ENCODE measurements at places on chromosomes 6 and 20.
A peak's percentile ranks its signal among the peaks of the same experiment; 100 is the strongest.

DNA sequence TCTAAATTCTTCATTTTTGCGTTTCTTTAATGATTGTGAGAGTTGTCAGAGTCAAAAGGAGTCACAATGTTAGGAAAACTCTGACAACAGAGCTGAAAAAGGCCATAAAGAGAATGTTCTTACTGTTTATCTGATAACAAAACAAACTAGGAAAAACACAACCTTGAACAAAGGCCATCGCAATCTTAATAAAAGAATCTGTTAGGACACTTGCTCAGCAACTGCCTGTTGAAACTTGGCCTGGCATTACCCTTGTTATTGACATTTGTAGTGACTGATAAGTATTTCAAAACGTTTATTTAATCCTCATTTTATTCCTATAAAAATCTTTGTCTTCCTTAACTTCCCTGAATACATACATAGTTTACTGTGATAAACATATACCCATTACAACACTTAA is 15.7 kb downstream of the GSTA1 start:
- DNase-seq = no peak

DNA sequence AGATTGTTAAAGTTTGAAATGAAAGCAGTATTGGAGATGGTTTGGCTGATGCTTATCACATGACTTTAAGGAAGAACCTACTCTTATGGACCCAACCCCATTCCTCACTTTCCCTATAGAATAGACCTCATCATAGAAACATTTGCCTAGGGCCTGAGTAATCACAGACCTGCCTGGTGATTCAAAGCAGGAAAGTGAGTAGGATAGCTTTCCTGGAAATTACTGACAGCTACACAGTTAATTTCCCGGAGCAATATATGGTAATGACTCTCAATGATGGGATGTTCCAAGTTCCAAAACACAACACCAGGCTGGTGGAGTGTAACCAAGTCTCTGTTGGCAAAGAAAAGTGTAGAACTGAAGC is 233.8 kb downstream of the SIM1 start:
- DNase-seq = peak; percentile 35

DNA sequence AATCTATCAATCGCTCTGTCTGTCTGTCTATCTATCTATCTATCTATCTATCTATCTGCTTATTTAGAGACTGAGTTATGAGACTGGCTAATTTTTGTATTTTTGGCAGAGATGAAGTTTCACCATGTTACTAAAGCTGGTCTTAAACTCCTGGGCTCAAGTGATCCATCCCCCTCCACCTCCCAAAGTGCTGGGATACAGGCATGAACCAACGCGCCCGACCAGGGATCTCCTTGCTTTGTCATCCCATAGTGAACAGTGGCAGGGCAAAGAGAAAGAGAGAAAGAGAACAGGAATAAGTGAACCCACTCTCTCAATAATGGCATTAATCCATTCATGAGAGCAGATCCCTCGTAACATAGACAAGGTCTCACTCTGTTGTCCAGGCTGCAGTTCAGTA is 66.4 kb upstream of the DSP start:
- DNase-seq = peak; percentile 59

DNA sequence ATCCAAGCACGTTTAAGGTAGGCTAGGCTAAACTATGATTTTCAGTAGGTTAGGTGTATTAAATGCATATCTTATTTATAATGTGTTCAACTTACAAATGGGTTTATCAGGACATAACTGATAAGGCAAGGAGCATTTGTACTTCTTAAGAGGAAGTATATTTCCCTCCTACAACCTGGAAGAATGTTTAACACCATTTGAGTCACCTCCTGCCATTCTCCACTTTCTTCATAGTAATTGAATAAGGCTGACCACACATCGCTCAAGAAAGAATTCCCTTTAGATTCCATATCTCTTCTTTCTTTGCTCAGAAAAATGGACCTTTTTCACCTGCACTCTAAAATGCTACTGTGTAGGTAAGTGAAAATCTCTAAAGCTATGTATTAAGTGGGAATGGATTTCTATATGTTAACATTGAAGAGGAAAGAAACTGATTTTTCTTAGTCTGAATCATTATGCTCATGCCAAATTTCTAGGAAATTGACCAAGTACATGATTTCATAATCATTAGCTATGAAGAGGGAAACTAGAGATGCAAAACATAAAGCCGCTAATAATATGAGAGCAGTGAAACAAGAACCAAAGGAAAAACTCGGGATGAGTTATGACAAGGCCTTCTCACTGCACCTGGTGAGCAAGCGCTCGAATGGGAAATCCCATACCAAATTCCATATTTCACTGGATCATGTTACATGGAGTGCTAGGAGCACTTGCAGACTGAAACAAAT is 210.4 kb downstream of the ALDH8A1 start:
- peak; percentile 68 for DNase-seq

- no peak for DNase-seq
These were observed 1.6 kb upstream of the OLIG3 start for GRCh38 chr6:137495703-137496336.

DNA sequence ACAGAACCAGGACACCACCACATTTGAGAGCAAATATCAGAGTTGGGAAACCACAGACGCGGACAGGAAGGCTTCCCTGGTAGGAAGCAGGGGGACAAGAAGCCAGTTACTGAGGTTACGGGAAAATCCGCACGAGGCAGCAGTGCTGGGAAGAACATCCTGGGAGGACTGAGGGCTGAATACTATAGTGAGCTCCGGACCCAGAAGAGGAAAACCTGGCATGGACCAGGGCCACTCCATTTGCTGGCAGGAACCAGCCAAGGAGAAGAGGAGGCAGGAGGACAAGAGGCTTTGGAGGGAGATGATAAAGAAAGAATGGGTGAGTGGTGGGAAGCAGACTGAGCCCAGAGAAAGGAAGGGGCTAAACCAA is 6.1 kb upstream of the DSN1 start:
- DNase-seq = no peak

DNA sequence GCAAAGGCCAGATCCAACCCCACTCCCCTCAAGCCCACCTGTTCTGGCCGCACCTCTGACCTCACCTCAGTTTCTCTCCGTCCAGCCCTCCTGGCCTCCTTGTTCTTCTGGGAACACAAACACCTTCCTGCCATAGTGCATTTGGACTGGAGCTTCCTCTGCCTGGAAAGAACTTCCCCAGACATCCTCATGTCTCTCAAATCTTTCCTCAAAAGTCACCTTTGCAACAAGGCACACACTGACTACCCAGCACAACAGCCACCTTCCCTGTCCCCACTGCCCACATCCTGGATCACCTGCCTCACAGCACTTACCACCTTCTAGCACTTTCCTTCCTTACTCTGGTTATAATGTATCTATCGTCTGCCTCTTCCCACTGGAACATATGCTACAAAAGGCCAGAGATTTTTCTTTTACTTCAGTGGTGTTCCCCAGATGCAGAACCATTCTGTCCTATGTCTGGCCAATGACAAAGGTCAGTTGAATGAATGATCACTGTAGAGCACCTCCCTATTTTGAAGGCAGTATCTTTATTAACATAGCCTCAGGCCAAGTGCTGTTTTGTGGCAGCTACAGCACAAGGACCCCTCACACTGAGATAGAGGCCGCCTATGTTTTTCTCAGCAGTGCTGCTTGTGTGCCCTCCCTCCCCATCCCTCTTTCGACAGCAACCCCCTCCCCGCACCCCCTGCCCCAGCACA is 4.1 kb downstream of the HLA-B start:
- no peak for DNase-seq

- peak; percentile 21 for DNase-seq
These were observed 351.2 kb downstream of the CDC5L start for GRCh38 chr6:44738601-44739146.

DNA sequence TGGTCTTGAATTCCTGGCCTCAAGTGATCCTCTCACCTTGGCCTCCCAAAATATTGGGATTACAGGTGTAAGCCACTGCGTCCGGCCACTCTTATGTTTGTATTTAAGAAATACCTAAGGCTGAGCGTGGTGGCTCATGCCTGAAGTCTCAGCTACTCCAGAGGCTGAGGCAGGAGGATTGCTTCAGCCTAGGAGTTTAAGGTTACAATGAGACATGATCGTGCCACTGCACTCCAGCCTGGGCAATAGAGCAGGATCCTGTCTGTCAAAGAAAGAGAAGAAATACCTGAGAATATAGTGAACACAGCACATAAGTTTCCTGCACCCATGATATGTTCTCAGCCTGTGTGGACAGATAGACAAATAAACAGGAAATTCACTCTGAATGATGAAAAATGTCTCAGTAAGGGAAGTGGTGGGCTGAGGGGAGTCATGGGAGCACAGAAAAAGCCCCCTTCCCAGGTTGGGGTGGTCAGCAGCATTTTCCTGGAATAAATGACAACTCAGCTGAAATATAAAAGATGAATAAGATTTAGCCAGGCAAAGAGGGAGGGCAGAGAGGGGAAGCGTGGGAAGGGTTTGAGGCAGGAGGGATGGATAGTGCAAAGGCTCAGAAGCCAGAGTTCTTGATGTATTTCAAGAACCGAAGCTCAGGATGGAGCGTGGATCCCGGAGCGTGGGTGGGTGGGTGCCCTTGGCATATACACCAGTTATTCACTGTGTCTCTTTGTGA is 13.8 kb upstream of the MMP9 start:
- no peak for DNase-seq

DNA sequence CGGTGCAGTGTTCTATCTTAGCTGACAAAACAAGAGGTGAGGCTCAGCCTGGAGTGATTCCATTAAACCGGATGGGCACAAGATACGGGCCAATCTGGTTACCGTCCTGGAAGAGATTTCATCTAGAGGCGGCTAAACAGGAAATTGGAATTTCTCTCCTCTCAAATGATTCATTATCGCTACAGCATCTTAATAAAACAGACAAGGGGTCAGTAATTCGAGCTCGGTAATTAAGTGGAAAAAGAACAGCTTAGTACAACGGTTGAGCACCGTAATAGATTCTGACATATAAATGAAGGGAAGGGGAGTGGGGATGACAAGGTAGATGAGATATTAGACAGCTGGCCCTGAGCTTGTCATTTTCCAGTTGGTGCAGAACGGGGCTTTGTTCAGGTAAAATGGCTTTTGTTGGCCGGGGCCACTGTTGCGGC is 137.2 kb downstream of the EDN3 start:
- DNase-seq = no peak

DNA sequence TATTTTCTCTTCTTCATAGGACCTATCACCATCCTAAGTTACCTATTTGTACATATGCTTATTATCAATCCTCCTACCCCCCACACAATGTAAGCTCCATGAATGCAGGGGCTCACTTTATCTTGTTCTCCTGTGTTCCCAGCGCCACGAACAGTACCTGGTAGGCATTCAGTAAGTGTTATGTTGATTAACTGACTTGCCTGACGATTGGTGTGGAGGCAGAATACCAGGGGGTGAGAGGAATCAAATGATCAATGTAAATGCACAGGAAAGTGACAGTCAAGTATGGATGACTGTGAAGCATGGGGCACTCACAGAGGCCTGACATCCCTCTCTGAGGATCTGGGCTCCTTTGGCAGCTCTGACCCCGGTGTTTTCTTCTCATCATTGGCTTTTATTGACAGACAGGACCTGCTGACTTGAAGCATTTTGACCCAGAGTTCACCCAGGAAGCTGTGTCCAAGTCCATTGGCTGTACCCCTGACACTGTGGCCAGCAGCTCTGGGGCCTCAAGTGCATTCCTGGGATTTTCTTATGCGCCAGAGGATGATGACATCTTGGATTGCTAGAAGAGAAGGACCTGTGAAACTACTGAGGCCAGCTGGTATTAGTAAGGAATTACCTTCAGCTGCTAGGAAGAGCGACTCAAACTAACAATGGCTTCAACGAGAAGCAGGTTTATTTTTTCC is 6.1 kb upstream of the IFT52 start:
- DNase-seq = no peak

GRCh38 chr20:15297059-15297875 is 959.9 kb upstream of the FLRT3 start:
- DNase-seq = peak; percentile 64

DNA sequence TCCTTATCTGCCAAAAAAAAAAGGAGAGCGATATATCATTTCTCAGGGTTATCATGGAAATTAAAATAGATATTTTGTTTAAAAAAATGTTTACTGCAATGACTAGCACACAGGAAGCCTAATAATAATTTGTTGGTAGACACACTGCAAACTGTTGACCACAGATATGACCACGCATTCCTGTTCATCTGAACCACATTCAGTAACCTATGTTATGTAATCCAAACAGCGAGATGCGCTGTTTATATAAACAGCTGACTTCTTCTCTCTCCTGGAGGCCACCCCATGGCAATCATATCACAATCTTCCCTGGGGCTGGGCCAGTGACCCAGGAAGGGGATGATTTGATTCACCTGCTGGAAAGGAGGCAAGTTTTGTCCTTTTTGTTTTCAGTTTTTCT is 129.3 kb upstream of the UST start:
- no peak for DNase-seq

All from mammary epithelial cell (primary cell).